ENCODE measurements at places on chromosomes 3 and 15. TPM values are rescaled to one million over a fixed set of nuclear protein-coding genes. Genes with fewer than 3 reads are reported as not detected.
A peak's percentile ranks its signal among the peaks of the same experiment; 100 is the strongest.

Gene POPDC2
- 5.8 TPM for total RNA-seq

Gene PAQR5
- total RNA-seq: 0.27 TPM

Gene SERINC4
- not detected for total RNA-seq

Gene FBN1
- total RNA-seq: 58.1 TPM

Gene BSN
- total RNA-seq: 0.27 TPM

Gene TMCO5A
- not detected for total RNA-seq

Gene CLDND1
- 102 TPM for total RNA-seq

Gene MORC1
- not detected for total RNA-seq

GRCh38 chr3:183313351-183313750, 60.3 kb downstream of the B3GNT5 start:
- H3K4me3 ChIP-seq: no peak overlapping the region
- DNase-seq: no peak

- no peak overlapping the region for H3K4me3 ChIP-seq
- H3K27ac ChIP-seq: no peak overlapping the region
- DNase-seq: no peak
- no peaks in the 10 kb centered on the region for H3K4me1 ChIP-seq
- no peaks in the 10 kb centered on the region for H3K36me3 ChIP-seq
These were observed 38.1 kb upstream of the GCSAM start for GRCh38 chr3:112171144-112171543.

GRCh38 chr3:38152609-38153008, 12.7 kb upstream of the OXSR1 start:
- H3K27me3 ChIP-seq: no peaks in the 10 kb centered on the region
- H3K4me3 ChIP-seq: no peak overlapping the region
- H3K27ac ChIP-seq: no peak overlapping the region
- no peak for DNase-seq
- H3K4me1 ChIP-seq: peaks cover 43% of the 10 kb centered on the region
- H3K36me3 ChIP-seq: no peaks in the 10 kb centered on the region

GRCh38 chr3:40143283-40144090, 166.0 kb upstream of the EIF1B start:
- no peaks in the 10 kb centered on the region for H3K36me3 ChIP-seq
- no peak overlapping the region for H3K4me3 ChIP-seq
- H3K27ac ChIP-seq: no peak overlapping the region
- no peak for DNase-seq
- no peaks in the 10 kb centered on the region for H3K27me3 ChIP-seq

DNA sequence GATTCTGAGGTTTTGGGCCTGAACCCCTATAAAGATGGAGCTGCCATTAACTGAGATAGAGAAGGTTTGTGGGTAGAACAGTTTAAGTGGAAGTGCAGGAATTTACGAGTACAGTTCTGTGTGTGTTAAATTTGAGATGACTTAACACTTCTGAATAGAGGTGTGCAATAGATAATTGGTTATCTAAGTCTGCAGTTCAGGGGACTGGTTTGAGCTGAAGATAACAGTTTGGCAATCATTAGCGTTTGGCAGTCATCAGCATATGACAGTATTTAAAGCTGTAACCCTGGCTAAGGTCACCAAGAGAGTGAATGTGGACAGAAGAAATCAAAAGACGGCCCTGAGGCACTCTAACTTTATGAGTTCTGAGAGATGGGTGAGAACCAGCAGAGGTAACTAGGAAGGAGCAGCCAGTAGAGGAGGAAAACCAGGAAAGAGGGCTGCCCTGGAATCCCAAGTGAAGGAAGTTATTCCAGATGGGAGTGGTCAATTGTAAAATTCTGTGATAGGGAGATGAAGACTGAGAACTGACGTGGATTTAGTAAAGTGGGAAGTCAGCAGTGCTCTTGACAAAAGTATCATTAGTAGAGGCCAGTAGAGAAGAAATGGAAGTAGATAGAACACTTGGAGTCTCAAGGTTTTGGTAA, 8.1 kb downstream of the MYNN start:
- H3K4me1 ChIP-seq: peaks cover 12% of the 10 kb centered on the region
- no peak for DNase-seq
- no peak overlapping the region for H3K4me3 ChIP-seq
- peaks cover 55% of the 10 kb centered on the region for H3K36me3 ChIP-seq

- no peak overlapping the region for H3K4me3 ChIP-seq
- peaks cover 14% of the 10 kb centered on the region for H3K36me3 ChIP-seq
- DNase-seq: no peak
- H3K4me1 ChIP-seq: peaks cover 88% of the 10 kb centered on the region
- H3K27me3 ChIP-seq: no peaks in the 10 kb centered on the region
These were observed 7.9 kb downstream of the TNFSF10 start for GRCh38 chr3:172515130-172515918.

GRCh38 chr3:64078966-64079365, 55.7 kb upstream of the PSMD6 start:
- H3K27ac ChIP-seq: no peak overlapping the region
- no peaks in the 10 kb centered on the region for H3K4me1 ChIP-seq
- H3K4me3 ChIP-seq: no peak overlapping the region
- H3K36me3 ChIP-seq: no peaks in the 10 kb centered on the region
- no peak for DNase-seq

- H3K4me1 ChIP-seq: peaks cover 22% of the 10 kb centered on the region
- no peak overlapping the region for H3K4me3 ChIP-seq
- no peaks in the 10 kb centered on the region for H3K36me3 ChIP-seq
- peak; percentile 78 for DNase-seq
- no peaks in the 10 kb centered on the region for H3K27me3 ChIP-seq
These were observed 37.2 kb upstream of the SLCO2A1 start for GRCh38 chr3:134066651-134067530.

DNA sequence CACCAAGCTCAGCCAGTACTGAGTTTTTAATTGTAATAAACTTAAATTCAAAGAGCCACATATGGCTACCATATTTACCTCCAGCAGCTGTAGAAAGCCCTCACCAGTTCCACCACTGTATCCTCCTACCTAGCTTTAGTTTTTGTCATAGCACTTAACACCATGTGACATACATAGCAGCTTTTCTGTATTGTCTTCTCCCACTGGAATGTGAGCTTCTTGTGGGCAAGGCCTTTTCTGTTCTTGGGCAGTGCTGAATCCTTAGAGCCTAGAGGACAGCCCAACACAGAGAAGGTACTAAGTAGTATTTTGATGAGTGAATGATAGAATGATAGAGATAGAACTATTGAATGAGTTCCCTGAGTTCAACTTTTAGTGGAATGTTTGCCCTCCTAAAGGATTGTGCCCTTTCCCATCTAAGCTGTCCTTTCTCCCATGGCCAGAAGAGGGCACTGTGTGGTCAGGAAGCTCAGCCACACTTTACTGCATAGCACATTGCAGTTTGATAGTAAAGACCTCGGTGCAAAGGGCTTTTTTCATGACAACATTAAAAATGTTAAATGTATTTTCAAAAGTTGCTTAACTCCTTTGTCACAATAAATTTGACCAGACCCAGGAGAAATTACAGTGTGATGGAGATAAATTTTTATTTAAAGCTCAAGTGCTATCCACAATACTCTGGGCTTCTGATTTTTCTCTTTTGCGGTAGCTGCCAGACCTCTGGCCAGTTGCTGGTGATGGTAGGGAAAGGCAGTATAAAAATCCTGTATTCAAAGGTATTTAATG, 115.8 kb downstream of the GHSR start:
- H3K36me3 ChIP-seq: peaks cover 45% of the 10 kb centered on the region
- H3K27me3 ChIP-seq: no peaks in the 10 kb centered on the region
- DNase-seq: no peak
- H3K4me1 ChIP-seq: peaks cover 8% of the 10 kb centered on the region
- H3K4me3 ChIP-seq: no peak overlapping the region
- H3K27ac ChIP-seq: no peak overlapping the region

DNA sequence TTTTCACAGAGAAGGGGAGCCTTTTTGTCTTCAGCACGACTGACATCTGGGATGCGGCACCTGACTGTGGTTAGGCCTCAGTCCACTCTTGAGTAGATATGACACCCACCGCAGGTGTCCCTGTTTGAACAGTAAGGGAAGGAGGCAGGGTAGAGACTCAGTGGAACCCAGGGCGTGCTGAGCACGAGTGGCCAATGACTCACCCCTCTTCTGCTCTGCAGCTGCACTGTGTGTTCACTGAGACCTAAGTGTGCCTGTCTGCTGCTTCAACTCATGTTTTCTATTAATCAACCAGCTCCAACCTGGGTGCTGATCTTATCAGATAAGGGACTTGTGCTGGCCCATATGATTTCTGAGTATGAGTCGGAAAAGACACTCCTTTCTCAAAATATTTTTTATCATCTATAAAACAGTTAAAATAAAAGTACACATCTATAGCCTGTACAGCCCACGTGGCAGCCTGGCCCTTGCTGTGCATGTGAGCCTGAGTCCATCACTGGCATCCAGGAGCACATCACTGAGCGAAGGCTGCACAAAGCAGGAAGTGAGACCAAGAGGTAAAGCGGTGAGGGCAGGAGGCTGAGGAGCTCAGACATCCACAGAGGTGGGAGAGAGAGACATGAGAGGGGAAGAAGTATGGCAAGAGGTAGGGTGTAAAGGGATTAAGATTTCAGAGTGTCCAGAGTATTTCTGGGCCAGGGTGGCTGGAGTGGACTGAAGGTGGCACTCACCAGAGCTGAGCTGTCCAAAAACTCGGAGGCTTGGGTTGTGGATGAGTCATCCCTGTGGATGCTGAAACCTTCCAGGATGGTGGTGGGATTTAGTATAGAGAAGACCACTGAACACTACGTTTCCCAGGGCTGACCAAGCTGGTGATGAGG, 49.2 kb downstream of the SLC41A3 start:
- DNase-seq: no peak
- H3K27me3 ChIP-seq: no peaks in the 10 kb centered on the region
- H3K4me3 ChIP-seq: no peak overlapping the region
